ENCODE measurements at places on chromosomes 7 and 10.

- DNase-seq, result no peak
- no peak overlapping the region for H3K27ac ChIP-seq
- H3K36me3 ChIP-seq, result no peaks in the 10 kb centered on the region
- H3K4me3 ChIP-seq, result no peak overlapping the region
Measured at GRCh38 chr10:48926255-48926654, 13.4 kb downstream of the LRRC18 start.

DNA sequence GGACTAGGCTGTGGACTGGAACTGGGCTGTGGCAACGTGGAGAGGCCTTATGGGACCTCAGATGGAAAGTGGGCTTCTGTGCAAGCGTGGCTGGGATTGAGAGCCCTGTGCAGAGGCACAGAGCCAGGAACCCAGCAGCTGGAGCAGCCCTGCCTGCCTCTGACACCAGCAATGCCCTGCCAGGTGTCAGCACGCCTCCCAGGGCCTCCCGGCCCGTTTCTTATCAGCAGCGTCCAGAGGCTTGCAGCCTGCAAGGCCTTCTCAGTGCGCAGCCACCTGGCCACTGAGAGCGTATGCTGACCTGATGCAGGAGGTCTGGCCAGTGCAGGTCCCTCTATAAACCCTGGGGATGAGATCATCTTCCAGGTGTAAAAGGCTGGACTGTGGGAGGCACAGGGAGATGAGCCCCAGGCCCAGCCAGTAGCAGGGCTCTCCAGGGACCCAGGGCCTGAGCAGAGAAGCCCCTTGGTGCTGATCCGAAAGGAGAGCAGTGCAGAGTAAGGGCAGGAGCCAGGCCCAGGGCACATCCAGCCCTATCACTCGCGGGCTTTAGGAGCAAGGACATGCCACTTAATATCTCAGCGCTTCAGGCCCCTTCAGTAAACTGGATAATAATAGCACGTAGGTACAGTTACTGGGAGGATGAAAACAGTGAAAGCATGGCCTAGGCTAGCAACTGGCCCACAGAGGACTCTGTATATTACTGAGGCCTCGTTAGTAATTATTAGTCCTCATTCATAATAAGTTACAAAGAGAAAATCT is 38.8 kb upstream of the ANTXRL start:
- no peaks in the 10 kb centered on the region for H3K4me1 ChIP-seq
- H3K27me3 ChIP-seq, result no peaks in the 10 kb centered on the region
- peak; percentile 56 for DNase-seq
- no peaks in the 10 kb centered on the region for H3K36me3 ChIP-seq

GRCh38 chr10:95211606-95212279 is 17.7 kb downstream of the ACSM6 start:
- H3K27ac ChIP-seq, result no peak overlapping the region
- H3K27me3 ChIP-seq, result no peaks in the 10 kb centered on the region
- H3K4me3 ChIP-seq, result no peak overlapping the region
- H3K4me1 ChIP-seq, result peaks cover 7% of the 10 kb centered on the region

DNA sequence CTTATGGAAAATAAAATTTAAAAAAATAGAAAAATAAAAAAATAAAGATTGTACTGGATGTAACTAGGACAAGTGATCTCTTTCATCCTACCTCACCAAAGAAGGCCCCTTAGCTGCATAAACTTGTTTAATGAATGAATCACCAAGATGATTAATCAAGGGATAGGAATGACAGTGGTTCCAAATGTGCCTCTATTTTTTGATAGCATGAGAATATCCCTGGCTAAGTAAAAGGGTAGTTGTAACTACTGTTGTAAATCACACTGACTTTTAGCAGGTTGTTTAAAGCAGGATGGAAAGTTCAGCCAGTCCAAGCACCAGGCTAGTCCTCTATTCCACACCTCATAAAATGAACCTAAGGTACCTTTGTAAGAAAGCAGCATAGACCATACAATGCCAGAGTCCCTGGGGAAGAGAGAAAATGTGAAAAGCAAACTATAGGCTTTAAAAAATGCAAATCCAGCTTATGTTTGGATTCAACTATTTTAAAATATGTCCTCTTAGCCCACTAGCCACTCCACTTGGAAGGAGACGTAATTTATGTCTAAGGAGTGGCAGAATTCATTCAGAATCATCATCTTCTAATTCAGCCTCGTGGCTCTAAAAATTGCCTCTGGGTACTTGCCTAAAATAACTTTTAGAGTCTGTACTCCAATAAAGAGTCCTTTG is 126.8 kb downstream of the SKIDA1 start:
- peaks cover 16% of the 10 kb centered on the region for H3K4me1 ChIP-seq
- peak overlapping the region; percentile 98 for H3K27ac ChIP-seq
- H3K36me3 ChIP-seq, result peaks cover 5% of the 10 kb centered on the region
- no peaks in the 10 kb centered on the region for H3K27me3 ChIP-seq

DNA sequence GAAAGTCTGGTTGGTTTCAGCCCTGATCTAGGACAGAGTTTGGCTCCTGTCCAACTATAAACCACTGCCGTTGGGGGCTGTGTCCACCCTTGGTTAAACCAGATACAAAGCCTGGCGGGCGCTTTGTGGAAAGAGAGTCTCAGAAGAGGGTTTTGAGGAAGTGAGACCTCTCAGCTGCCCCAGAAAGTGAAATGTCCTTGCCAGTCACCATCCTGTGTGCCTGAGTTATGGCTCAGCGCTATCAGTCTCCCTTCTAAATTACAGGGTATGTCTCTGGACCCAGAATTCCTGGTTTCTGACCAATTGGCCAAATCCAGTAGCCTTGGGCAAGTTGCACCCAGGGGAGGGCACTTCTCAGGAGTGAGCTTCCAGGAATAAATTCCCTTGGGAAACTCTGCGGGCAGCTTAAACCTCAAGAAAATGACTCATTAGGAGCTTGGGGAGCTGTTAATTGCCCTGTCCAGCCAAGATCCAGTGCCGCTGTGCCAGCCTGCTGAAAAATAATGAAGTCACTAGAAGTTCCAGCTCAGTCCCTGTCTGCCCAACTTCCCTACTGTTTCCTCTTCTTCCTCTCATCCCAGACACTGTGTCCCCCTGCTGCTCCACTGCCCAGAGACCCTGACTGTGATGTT is 66.7 kb upstream of the PDZD8 start:
- H3K4me3 ChIP-seq, result no peak overlapping the region
- no peak overlapping the region for H3K27ac ChIP-seq
- DNase-seq, result no peak
- H3K4me1 ChIP-seq, result peaks cover 3% of the 10 kb centered on the region

DNA sequence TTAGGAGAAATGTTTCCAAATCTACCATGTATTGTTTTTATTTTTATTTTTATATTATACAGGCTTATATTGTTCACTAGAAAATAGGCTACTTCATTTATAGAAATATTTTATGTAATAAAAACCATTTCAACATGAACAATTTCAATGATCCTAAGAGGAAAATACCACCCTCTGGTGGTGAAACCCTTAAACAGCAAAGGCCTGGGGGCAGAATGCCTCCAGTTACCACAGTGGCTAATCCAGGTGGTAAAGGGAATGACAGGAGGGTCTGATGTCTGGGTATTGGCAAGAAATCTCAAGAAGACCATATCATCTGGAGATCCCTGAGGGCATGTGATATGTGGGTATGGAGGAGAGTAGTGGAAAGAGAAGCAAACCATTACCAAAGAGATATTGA is 19.3 kb downstream of the MACC1 start:
- H3K36me3 ChIP-seq, result peaks cover 7% of the 10 kb centered on the region
- H3K4me3 ChIP-seq, result no peak overlapping the region
- no peaks in the 10 kb centered on the region for H3K27me3 ChIP-seq
- peaks cover 31% of the 10 kb centered on the region for H3K4me1 ChIP-seq

GRCh38 chr10:62000726-62001125 is 99.2 kb downstream of the ARID5B start:
- H3K4me3 ChIP-seq, result no peak overlapping the region
- H3K4me1 ChIP-seq, result peaks cover 26% of the 10 kb centered on the region
- no peak overlapping the region for H3K27ac ChIP-seq
- peaks cover 42% of the 10 kb centered on the region for H3K36me3 ChIP-seq

DNA sequence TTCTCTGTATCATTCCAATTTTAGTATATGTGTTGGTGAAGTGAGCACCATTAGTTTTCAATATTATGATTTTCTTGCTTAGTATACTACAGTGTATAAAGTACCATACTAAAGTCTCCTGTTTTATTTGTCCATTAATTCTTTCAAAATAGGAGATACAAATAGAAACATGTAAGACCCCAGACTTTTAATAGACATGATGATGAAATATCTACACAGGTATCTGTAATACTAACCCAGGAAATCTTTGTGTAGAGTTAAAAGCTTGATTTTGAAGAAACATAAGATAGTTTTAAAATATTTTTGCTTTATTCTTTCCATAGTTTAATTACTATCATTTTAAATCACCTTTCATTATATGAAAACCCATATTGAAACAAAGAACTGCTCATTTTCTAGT is 133.8 kb upstream of the WNT16 start:
- no peaks in the 10 kb centered on the region for H3K36me3 ChIP-seq
- H3K27me3 ChIP-seq, result no peaks in the 10 kb centered on the region
- DNase-seq, result no peak
- H3K4me3 ChIP-seq, result no peak overlapping the region

GRCh38 chr7:142301299-142301698 is 43.4 kb upstream of the PRSS58 start:
- no peaks in the 10 kb centered on the region for H3K36me3 ChIP-seq
- no peak for DNase-seq
- no peak overlapping the region for H3K27ac ChIP-seq
- peaks cover 4% of the 10 kb centered on the region for H3K27me3 ChIP-seq

- no peak overlapping the region for H3K4me3 ChIP-seq
- H3K4me1 ChIP-seq, result peaks cover 29% of the 10 kb centered on the region
- no peak overlapping the region for H3K27ac ChIP-seq
- no peaks in the 10 kb centered on the region for H3K27me3 ChIP-seq
Measured at GRCh38 chr10:60518745-60519144, 129.1 kb upstream of the ANK3 start.

GRCh38 chr7:29459589-29459988 is 104.0 kb upstream of the PRR15 start:
- H3K36me3 ChIP-seq, result no peaks in the 10 kb centered on the region
- DNase-seq, result no peak
- H3K27me3 ChIP-seq, result no peaks in the 10 kb centered on the region
- H3K4me1 ChIP-seq, result peaks cover 37% of the 10 kb centered on the region

DNA sequence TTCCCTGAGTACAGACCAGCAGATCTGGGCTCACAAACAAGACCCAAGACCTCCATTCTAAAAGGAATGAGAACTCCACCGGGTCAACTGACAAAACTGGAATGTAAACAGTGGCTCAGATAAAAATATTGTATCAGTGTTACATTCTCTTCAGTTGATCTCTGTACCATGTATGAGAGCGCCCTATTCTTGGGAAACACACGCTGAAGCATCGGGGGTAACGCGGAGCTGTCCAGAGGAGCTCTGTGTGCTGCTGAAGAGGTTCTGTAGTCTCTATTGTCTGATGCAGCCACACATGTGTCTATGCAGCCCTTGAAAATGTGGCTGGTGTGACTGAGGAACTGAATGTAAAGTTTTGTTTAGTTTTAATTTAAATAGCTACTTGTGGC is 39.7 kb downstream of the HIPK2 start:
- H3K4me3 ChIP-seq, result peak overlapping the region; percentile 15
- H3K36me3 ChIP-seq, result peaks cover 24% of the 10 kb centered on the region
- H3K27me3 ChIP-seq, result no peaks in the 10 kb centered on the region

DNA sequence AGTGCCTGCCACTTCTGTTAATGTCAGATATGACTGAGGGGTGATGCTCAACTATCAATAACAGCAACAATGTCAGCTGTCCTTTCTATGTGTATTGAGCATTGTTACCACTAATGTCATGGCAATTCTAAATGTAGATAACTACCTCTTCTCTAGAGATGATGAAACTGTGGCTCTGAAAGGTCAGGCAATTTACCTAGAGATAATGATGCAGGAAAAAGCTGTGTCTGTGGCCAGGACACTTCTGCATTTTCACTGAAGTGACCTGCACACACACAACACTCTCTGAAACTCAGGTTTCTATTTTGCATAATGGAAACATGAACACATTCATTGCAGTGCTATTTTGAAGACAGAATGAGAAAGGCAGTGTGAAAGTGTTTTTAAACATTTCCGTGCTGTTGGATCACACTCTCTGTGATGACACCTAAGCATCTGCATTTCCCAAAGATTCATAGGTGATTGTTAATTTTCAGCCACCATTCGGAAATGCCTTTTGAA is 148.2 kb downstream of the KCND2 start:
- no peaks in the 10 kb centered on the region for H3K36me3 ChIP-seq
- no peak for DNase-seq
- H3K27me3 ChIP-seq, result peaks cover 7% of the 10 kb centered on the region
- H3K4me1 ChIP-seq, result peaks cover 6% of the 10 kb centered on the region
- no peak overlapping the region for H3K27ac ChIP-seq

GRCh38 chr7:2855386-2855785 is 11.3 kb upstream of the GNA12 start:
- H3K4me1 ChIP-seq, result peaks cover 4% of the 10 kb centered on the region
- no peak overlapping the region for H3K4me3 ChIP-seq
- DNase-seq, result no peak
- H3K36me3 ChIP-seq, result no peaks in the 10 kb centered on the region

- H3K4me3 ChIP-seq, result no peak overlapping the region
- no peak overlapping the region for H3K27ac ChIP-seq
- H3K4me1 ChIP-seq, result no peaks in the 10 kb centered on the region
- no peaks in the 10 kb centered on the region for H3K27me3 ChIP-seq
- DNase-seq, result no peak
- H3K36me3 ChIP-seq, result no peaks in the 10 kb centered on the region
Measured at GRCh38 chr7:18201350-18201749, 173.7 kb upstream of the PRPS1L1 start.

DNA sequence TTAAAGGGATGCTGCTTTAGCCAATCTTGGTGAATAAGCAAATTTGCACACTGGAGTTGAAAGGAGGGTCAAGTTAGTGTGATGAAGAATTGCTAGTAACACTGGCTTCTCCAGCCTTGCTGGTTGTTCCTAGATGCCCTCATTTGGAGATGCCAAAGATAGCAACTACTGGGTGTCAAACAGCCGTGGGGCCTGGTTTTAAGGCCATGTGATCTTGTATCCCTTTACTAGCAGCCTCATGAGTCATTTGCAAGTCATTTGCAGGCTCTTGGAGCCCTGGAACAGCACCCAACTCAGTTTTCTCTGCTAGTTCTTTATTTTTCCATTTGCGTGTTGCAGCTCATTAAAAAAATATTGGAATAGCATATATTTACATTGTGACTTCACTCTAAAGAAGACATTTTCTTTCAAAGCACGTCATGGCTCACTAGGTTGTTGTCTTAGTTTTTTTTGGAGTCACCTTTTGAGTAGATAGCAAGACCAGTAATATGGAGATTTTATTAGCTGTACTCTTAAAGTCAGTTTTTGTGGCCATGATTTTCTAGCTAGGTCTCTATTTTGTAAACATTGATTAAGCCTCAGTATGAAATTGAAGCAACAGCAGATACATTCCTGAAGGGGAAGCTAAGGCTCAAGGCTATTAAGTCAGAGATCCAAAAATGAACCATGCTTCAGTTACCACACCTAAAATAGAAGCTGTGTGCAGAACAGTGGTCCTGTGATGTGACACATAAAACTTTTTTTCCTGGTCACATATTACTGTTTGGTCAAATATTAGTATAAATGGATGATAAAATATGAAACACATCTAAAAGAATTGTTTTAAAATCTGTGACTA is 1.3 kb downstream of the LSMEM1 start:
- no peak for DNase-seq
- H3K4me1 ChIP-seq, result peaks cover 9% of the 10 kb centered on the region
- H3K27ac ChIP-seq, result peak overlapping the region; percentile 84
- peaks cover 15% of the 10 kb centered on the region for H3K36me3 ChIP-seq

- H3K36me3 ChIP-seq, result no peaks in the 10 kb centered on the region
- DNase-seq, result no peak
- H3K27ac ChIP-seq, result no peak overlapping the region
- H3K27me3 ChIP-seq, result peaks cover 3% of the 10 kb centered on the region
- H3K4me1 ChIP-seq, result no peaks in the 10 kb centered on the region
Measured at GRCh38 chr7:134395604-134396003, 63.3 kb downstream of the AKR1B1 start.
